ENCODE measurements at places on chromosomes 6 and 20. TPM values are rescaled to one million over a fixed set of nuclear protein-coding genes. Genes with fewer than 3 reads are reported as not detected.

DNA sequence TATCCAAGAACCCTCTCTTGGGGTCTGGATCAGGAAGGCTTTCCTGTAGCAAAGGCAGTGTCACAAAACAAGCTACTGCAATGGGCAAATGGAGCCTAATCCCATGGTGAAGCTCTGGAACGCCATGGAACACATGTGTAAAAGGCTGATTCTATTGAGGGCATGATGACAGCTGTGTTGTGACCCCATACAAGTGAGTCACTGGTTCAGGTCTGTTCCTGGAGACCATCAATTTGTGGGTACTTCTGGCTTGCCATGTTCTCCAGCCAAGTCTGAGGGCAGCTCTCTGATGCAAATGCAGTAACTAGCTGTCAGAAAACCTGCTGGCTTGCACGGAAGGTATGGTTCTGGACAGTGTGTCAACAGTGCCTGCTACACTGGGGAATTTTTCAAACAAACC, 33.3 kb upstream of the ECHDC1 start:
- no peak overlapping the region for H3K4me3 ChIP-seq
- H3K27ac ChIP-seq = no peak overlapping the region
- H3K36me3 ChIP-seq = no peaks in the 10 kb centered on the region
- no peaks in the 10 kb centered on the region for H3K27me3 ChIP-seq

The DZANK1 gene
- 6.0 TPM for total RNA-seq

- no peak for DNase-seq
- H3K4me3 ChIP-seq = no peak overlapping the region
- no peaks in the 10 kb centered on the region for H3K4me1 ChIP-seq
- H3K36me3 ChIP-seq = no peaks in the 10 kb centered on the region
- peaks cover 6% of the 10 kb centered on the region for H3K27me3 ChIP-seq
Measured at GRCh38 chr6:27986928-27987725, 30.1 kb downstream of the OR2B6 start.

The PHACTR1 gene
- 109 TPM for total RNA-seq

DNA sequence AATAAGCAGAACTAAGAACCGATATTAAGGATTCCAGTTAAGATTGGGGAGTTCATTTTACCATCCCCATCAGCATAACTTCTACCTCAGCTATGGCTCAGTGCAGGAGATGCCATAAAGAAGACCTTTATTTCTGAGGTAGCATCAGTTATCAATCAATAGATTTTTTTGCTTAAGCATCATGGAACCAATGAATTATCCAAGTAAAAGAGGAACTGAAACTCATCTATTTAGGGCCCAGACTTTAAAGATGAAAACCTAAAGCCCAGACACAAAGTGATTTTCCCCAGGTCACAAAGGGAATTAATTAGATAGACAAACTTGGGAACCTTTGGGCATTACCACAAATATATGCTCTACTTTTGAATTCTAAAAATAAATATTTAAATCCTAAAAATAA, 59.2 kb upstream of the TINAG start:
- no peak overlapping the region for H3K27ac ChIP-seq
- H3K4me3 ChIP-seq = no peak overlapping the region
- H3K36me3 ChIP-seq = no peaks in the 10 kb centered on the region

GRCh38 chr20:20223981-20224380, 143.9 kb upstream of the INSM1 start:
- peaks cover 7% of the 10 kb centered on the region for H3K27me3 ChIP-seq
- no peak overlapping the region for H3K4me3 ChIP-seq
- no peaks in the 10 kb centered on the region for H3K4me1 ChIP-seq
- H3K36me3 ChIP-seq = no peaks in the 10 kb centered on the region
- no peak for DNase-seq

DNA sequence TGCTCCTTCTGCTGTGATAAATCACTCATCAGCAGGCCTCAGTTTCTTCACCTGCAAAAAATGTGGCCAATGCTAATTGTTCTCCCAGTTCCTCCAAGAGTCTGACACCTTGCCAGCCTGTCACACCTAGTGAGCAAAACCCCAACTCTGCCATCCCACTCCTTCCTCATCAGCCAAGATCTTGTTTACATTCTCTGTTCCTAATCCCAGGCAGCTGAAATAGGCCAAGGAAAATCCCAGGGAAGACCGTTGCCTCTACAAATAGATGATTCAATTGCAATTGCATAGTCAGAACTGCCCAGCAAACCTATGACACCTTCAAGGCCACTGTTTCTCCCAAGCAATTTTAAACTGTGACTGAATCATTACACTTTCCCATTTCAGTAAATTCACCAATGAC, 78.7 kb downstream of the GMDS start:
- H3K4me3 ChIP-seq = no peak overlapping the region
- H3K36me3 ChIP-seq = no peaks in the 10 kb centered on the region
- H3K27ac ChIP-seq = no peak overlapping the region
- peaks cover 15% of the 10 kb centered on the region for H3K4me1 ChIP-seq

DNA sequence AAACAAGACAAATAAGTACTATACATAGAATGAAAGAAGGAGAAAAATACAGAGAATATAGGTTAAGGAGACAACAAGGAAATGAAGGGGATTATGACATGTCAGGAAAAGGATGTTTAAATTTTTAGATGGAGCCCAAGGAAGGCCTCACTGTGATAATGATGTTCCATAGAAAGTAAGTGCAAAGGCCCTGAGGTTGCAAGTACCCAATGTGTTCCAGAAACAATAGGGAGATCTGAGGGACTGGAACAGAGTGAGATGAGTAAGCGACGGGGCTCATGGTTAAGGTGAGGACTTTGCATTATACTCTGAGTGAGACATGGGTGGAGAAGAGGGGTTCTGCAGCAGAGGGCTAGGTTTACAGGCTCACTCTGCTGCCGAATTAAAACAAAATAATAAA, 122.8 kb upstream of the BCLAF1 start:
- no peak overlapping the region for H3K4me3 ChIP-seq
- no peak overlapping the region for H3K27ac ChIP-seq
- H3K4me1 ChIP-seq = peaks cover 4% of the 10 kb centered on the region

The BEND3 gene
- total RNA-seq = 3.5 TPM

The SEL1L2 gene
- not detected for total RNA-seq

- peaks cover 69% of the 10 kb centered on the region for H3K36me3 ChIP-seq
- H3K27me3 ChIP-seq = no peaks in the 10 kb centered on the region
- peak overlapping the region; percentile 99 for H3K27ac ChIP-seq
- peak overlapping the region; percentile 94 for H3K4me3 ChIP-seq
- H3K4me1 ChIP-seq = peaks cover 53% of the 10 kb centered on the region
- DNase-seq = no peak
Measured at GRCh38 chr6:26126394-26127235, 39.4 kb downstream of the HFE start.

The VWA7 gene
- total RNA-seq = 2.9 TPM

Measured in activated B cell treated with CpG ODN at 0.5 μM for 24 hours (primary cell).